NCI-H510A (cell line): ENCODE measurements at places on chromosomes 3 and 15.

- DNase-seq: no peak
Observed at GRCh38 chr15:86879250-86880229, 799.9 kb downstream of the AGBL1 start.

GRCh38 chr3:10347648-10348403, 26.9 kb upstream of the SEC13 start:
- no peak for DNase-seq

GRCh38 chr3:48684480-48685143, 1.1 kb downstream of the NCKIPSD start:
- DNase-seq: no peak

- no peak for DNase-seq
Observed at GRCh38 chr15:68201153-68201878, 3.8 kb downstream of the CALML4 start.

DNA sequence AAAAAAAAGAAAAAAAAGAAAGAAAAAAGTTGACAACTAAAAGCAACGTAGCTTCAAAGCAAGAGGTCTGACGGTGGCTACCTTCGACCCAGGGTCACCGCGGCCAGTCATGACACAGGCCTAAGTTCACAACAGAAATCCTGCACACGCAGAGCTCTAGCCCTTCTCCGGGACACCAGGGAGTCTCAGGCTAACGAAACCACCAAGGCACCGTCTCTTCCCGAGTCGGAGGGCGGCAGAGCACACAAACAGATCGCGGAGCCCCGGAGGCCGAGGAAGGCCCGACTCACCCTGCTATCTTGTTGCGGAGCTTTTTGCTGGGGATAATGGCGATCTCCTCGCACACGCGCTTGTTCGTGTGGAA, 584 bp downstream of the RPS17 start:
- no peak for DNase-seq
